Nasal cavity respiratory epithelium epithelial cell of viscerocranial mucosa (primary cell): ENCODE measurements at places on chromosomes 2 and 18. TPM values are rescaled to one million over a fixed set of nuclear protein-coding genes. Genes with fewer than 3 reads are reported as not detected.

Gene GYPC
- under 0.01 and 2.8 TPM in 2 replicates for total RNA-seq

Gene CYRIA
- 1.4 and 9.6 TPM in 2 replicates for total RNA-seq

Gene SERPINB2
- total RNA-seq = 44.4 and 182 TPM in 2 replicates

Gene DTNA
- total RNA-seq = 1.7 and 10.7 TPM in 2 replicates

Gene NUP35
- 11.3 and 15.4 TPM in 2 replicates for total RNA-seq

Gene CFAP53
- total RNA-seq = 0.68 and 1.1 TPM in 2 replicates

Gene LAMA3
- total RNA-seq = 859 and 1,149 TPM in 2 replicates

Gene RNF125
- 1.7 and 2.3 TPM in 2 replicates for total RNA-seq
